ENCODE measurements at places on chromosomes 6 and 20.

- DNase-seq, result no peak
Measured at GRCh38 chr6:158545043-158545966, 14.6 kb upstream of the TMEM181 start.

DNA sequence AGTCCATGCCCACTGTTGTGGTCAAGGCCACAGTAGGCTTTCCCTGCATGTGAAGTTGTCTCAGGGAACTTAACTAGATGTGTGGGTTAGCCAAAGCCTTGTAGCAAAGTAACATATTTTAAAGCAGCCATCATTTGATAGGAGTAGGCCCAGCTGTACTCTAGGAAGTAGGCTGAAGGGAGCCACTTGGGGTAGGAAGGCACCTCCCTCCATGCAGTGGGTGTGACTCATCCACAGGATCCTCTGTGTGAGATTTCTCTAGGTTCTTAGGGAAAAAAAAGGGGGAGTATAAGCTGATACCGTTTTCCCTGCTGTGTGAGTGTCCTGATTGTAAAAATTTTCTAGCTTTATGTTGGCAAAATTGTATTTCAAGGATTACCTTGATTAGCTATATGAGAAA is 44.7 kb downstream of the VAPB start:
- DNase-seq, result no peak

GRCh38 chr20:50054626-50055511 is 58.1 kb downstream of the UBE2V1 start:
- no peak for DNase-seq

DNA sequence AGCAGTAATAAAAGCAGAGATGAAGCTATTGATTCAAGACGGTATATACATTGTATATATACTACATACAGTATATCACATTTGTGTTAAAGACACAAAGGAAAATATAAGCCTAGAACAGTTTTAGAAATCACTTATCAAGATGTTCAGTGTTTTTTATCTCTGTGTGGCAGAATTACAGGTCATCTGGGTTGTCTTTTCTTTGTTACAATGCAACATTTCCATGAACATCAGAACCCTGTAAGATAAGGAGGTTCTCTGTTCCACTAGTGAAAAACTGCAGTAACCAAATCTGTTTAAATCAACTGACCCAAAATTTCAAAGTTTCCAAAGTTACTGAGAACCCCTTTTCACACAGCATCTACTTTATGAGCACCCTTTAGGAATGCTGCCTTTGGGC is 42.2 kb downstream of the B4GALT5 start:
- no peak for DNase-seq

GRCh38 chr6:45500924-45501816 is 123.4 kb upstream of the SUPT3H start:
- no peak for DNase-seq
